ENCODE measurements at places on chromosomes 6 and 20.

GRCh38 chr20:49969234-49969633 is 13.5 kb upstream of the SNAI1 start:
- DNase-seq = no peak

DNA sequence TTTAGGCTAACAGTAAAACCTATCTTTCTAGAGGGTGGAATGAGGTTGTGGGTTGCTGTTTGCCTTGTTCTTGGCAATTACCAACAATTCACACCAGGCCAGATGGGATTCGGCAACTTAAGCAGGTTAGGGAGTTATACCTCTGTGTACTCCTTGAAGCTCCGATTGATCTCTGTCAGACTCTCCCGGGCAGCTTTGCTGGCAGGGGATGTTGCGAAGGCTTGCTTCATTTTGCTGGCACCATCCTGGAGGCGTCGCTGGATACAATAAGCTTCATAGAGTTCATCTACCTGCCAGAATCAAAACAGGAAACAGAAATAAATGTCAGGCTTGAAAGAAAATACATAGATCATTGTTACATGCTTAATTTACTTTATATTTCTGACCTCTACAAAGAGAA is 66.4 kb upstream of the ARMH2 start:
- no peak for DNase-seq

GRCh38 chr6:165671222-165671768 is 8.3 kb upstream of the PDE10A start:
- DNase-seq = no peak

- no peak for DNase-seq
Measured at GRCh38 chr6:72464246-72464645, 157.6 kb upstream of the KCNQ5 start.

GRCh38 chr20:16349523-16350260 is 223.6 kb downstream of the KIF16B start:
- peak; percentile 62 for DNase-seq

GRCh38 chr20:32539817-32540675 is 45.1 kb downstream of the NOL4L start:
- no peak for DNase-seq

GRCh38 chr6:79802657-79803300 is 144.6 kb downstream of the ELOVL4 start:
- DNase-seq = no peak

GRCh38 chr6:158031381-158032353 is 50.0 kb downstream of the SYNJ2 start:
- peak; percentile 66 for DNase-seq

GRCh38 chr6:11144393-11144851 is 32.9 kb upstream of the ERVFRD-1 start:
- no peak for DNase-seq

- no peak for DNase-seq
Measured at GRCh38 chr6:37005061-37005810, at the start of gene FGD2. TSS of gene FGD2 (plus strand) at chr6:37005655. CDS start at chr6:37005818, 163 bp downstream.

- no peak for DNase-seq
Measured at GRCh38 chr6:68343901-68344300, 291.2 kb upstream of the ADGRB3 start.

DNA sequence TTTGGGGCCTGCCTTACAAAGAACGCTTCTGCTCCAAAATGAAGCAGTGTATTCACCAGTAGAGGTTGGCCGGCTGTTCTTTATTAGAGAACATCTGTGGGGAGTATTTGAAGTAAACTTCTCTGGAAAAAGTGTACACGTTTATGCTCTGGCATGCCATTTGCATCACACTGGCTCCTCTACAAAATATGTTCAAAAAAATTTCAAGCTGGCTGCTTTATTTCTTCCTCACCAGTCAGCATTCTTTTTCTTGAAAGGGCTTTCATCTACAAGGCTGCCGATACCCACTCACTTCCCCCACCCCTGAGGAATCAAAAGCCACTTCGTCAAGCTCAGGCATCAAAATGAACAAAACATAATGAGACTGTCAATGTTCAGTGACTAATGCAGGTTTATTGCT is 294.1 kb downstream of the TFAP2B start:
- no peak for DNase-seq

DNA sequence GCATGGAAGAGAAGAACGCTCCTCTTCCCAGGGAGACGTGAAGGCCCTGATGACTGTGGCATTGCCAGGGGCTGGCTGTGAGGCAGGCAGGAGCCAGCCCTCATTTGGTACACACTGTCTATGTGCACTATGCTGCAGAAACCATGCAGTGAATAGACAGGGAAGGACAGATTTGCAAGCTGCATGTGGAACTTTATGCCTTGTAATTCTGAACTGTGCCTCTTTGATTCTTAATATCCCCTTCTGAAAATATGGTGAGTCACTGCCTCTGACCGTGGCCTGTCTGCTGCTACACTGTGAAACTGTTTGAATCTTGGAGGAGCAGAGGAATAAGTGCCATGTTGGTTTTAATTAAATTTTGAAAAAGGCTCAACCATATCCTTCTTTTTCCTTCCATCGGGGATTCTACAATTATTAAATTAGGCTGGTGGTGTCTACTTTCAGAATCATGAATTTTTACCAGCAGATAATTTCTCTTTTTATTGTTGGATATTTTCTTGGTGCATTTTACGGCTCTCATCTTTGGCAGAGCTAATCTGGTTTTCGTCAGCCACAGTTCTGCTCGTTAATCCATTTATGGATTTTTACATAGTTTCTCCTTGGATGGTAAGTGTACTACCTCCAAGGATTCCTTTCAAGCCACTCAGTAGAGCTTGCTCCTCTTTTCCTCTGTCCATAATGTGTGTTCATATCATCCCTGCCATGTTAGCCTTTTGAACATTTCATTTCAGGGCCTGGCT is 301.0 kb upstream of the SLC35B3 start:
- DNase-seq = no peak

- no peak for DNase-seq
Measured at GRCh38 chr6:111070105-111071005, 16.9 kb upstream of the SLC16A10 start.

GRCh38 chr6:44082872-44083321 is 44.4 kb downstream of the MRPL14 start:
- no peak for DNase-seq

GRCh38 chr6:153956808-153957207 is 82.2 kb upstream of the OPRM1 start:
- no peak for DNase-seq

GRCh38 chr6:141866731-141867497 is 265.8 kb upstream of the GJE1 start:
- no peak for DNase-seq

GRCh38 chr20:63151554-63152321 is 64.2 kb downstream of the YTHDF1 start:
- no peak for DNase-seq

DNA sequence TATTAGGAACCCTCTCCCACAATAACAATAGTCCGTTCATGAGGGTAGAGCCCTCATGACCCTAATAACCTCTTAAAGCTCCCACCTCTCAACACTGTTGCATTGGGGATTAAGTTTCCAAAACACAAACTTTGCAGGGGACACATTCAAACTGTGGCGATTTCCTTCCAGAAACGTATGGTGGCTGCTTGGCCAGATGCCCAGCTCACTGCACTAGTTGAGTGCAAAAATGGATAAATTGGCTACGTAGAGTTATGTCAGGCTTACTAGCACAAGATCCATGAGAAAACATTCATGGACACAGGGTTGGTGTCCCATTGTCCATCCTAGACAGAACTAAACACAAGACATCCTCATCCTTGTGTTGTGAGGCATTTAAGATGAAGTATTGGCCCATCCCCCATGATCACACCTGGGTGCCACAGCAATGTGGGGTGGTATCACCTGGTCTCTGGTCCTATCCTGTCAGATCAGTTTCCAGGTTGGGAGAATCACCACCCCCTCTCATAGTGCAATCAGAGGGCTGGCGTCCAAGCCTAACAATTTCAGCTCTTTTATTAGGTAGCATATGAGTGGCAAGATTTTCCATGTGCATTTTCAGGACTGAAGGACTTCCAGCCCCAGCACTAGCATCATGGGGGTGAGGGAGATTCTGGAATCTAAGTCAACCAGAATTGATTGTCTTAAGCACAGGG is 63.4 kb upstream of the ELOVL5 start:
- DNase-seq = no peak

- no peak for DNase-seq
Measured at GRCh38 chr6:149899486-149899885, 1.6 kb upstream of the RAET1E start.

All from GM04503 (cell line).